ENCODE measurements at places on chromosomes 13 and 19. TPM values are rescaled to one million over a fixed set of nuclear protein-coding genes. Genes with fewer than 3 reads are reported as not detected.

GRCh38 chr19:23665651-23666410, 21.2 kb downstream of the ZNF675 start:
- DNase-seq = no peak

- DNase-seq = no peak
Observed at GRCh38 chr13:50370303-50370950, 355.2 kb downstream of the KCNRG start.

DNA sequence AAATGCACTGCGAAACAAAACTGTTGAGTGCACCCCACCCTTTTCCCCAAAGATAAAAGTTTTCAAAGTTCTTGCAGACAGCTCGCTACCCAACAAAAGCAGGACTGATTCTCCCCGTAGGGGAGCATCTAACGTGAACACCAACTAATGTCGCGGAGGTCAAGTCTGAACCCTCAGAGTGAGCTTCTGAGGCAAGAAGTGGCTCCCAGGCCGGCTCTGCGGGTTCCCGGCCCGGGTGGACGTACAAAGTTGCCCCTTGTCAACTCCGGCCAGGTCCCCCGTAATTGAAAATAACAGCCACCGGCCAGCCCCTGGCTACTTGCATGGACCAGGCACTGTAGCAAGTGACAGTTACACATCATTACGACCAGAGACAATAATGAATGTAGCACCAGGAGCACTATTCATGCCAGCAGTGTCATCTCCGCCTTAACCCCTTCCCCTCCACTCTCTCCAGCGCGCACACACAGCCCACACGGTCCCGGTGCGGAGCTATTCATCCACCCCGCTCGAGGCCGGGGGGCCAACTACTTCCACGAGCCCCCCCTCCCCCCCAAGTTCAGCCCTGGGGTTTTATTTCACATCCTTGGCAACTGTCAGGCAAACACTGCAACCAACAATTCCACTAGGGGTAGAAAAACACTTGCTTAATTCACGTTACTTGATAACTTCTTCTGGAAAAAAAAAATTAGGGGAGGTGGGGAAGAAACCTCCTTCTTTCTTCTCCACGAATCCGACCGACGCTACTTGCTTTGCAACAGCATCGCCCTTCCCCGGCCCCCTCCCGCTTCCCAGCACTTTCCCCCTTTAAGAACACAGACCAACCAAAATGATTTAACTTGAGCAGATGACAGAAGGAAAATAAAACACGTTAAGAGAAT, 1.2 kb downstream of the KLF12 start:
- peak; percentile 47 for DNase-seq

GRCh38 chr13:105144020-105144419, 1391.4 kb downstream of the EFNB2 start:
- no peak for DNase-seq

Gene CHST8
- 0.82 TPM for total RNA-seq

DNA sequence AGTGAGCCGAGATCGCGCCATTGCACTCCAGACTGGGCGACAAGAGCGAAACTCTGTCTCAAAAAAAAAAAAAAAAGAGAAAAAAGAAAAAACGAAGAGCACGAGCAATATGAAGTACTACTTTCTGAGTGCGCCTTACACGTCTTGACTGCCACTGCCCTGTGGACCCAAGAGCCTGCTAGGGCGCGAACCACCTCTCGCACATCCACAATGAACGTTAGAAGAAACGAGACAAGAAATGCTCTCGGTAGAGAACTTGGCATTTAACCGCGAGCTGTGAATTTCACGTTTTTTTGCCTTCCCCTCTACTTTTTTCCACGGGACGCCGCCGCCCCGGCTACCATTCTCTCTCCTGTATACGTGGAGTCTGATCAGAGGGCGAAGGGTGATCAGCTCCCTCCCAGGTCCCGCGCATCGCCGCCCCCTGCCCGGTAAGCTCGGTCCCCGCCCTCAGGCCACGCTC, 454 bp downstream of the TIMM44 start:
- DNase-seq = no peak

Gene JAK3
- total RNA-seq = 35.5 TPM

DNA sequence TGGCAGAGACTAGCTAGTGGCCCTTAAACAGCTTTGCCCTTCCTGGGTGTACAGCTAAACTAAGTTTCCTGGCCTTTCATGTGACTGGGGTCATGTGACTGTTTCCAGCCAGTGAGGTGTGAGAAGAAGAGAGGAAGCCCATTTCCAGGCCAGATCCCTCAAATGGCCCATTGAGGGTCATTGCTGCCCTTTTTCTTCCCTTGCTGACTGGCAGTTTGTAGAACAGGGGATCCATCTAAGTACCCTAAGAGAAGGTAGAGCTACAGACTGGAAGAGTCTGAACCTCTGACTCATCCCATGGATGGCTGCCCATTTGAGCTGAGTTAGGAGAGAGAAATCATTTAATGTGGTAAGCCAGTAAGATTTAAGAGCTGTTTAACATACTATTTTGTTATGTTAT, 2.8 kb downstream of the SWSAP1 start:
- DNase-seq = no peak

Gene PDE4A
- total RNA-seq = 3.1 TPM

DNA sequence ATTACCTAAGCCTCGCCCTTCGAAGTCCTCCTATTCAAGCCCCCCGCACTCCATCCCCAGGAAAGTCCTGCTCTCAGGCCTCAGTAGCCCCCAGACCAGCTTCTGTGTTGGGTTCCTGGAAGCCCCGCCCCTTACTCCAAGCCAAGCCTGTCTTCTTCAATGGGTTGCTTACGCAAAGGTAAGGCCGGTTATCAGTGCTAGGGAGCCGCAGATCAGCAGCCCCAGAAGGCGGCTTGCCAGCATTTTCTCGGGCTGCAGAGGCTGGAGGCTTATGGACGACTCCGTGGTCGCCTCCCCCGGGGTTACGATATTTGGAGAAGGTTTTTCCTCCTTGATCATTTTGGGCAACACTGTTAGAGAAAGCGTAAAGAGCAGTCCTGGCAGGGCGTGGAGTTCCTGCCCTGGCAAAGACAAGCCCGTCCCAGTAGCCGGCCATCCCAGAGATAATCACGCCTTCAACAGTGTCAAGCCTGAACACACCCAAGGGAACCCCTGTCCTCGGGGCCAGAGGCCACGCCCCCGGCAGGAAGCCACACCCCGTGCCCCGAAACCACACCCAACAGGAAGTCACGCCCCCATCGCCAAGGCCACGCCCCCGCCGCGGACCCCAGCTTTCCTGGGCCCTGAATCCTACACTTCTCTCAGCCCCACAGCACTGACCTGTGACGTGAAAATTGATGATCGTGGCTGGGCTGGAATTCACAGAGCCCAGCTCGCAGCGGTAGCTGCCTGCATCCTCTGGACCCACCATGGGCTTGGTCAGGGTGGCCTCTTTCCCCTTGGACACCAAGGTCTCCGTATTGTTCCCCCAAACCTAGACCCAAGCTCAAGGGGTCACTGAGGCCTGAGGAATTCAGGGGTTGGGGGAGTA, 954 bp upstream of the RASIP1 start:
- peak; percentile 61 for DNase-seq

Gene AP1M2
- 4.2 TPM for total RNA-seq

DNA sequence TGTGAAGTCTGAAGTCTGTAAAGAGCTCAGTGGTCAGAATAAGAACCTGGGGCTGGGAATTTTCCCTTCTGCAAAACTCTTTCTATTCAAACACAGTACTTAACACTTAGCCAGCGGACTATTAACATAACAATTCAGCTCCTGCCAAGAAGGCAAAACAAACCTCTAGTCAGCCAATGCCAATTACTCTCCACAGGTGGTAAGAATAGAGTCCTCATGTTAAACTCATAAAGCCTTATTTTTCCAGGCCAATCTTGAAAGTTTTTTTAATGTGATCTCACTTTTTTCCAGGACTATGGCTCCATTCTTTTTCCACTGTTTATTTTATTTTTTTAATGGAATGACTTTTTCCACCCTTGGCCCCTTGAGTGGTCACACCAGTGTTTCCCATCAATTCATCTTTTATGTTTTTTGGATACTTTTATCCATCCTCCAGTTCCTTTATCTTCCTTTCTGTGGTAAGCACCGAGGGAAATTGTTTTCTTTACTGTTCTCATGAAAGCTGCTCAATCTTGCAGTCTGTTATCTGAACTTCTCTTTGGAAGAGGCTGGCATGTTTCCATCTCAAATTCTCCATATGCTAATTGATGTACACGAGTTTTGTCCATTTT, 217.3 kb downstream of the LHFPL6 start:
- DNase-seq = no peak

DNA sequence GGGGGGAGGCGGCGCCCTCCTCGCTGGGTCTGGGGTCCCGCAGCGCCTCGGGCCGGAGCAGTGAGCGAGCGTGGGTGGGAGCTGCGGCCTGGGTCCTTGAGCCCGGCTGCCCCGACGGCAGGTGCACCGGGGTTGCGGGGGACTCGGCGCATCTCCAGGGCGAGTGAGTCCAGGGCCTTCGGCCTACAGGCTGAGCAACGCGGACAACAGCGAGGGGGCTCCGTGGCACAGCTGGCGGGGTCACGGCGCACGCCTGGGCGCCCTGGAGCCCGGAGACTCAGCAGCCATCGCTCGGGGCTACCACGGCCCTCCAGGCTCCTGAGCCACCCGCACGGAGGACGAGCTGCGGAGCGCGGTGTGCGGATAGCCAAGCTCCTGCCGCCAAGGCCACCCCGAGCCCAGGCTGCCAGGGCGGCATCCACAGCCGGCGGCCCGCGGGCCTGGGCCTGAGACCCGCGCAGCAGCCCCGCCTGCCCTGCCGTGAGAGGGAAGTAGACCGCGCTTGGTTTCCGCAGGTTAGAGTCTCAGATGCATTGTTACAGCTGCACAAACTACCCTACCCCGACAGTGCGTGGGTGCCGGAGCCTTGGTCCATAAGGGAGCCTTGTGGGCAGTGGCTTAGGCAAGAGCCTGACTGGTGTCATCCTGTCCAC, 253.9 kb upstream of the SGCG start:
- DNase-seq = peak; percentile 24

GRCh38 chr19:58558623-58559274, 338 bp upstream of the UBE2M start:
- peak; percentile 100 for DNase-seq

DNA sequence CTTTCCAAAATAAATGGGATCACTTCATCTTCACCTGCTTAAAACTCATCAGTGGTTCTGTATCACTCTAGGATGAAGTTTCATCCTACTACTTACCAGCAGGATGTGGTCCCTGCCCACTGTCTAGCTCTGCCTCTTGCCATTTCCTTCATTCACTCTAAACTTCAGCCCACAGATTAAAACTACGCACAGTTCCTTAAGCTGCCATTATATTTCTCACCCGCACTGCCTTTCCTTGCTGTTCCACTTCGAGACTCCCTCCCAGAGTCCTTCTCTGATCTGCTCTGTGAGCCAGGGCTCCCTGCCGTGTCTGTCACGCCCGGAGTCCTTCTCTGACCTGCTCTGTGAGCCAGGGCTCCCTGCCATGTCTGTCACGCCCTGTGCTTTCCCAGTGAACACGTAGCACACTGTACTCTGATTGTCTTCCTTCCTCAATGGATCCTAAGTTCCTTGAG, 52.0 kb upstream of the NPAS1 start:
- DNase-seq = no peak

DNA sequence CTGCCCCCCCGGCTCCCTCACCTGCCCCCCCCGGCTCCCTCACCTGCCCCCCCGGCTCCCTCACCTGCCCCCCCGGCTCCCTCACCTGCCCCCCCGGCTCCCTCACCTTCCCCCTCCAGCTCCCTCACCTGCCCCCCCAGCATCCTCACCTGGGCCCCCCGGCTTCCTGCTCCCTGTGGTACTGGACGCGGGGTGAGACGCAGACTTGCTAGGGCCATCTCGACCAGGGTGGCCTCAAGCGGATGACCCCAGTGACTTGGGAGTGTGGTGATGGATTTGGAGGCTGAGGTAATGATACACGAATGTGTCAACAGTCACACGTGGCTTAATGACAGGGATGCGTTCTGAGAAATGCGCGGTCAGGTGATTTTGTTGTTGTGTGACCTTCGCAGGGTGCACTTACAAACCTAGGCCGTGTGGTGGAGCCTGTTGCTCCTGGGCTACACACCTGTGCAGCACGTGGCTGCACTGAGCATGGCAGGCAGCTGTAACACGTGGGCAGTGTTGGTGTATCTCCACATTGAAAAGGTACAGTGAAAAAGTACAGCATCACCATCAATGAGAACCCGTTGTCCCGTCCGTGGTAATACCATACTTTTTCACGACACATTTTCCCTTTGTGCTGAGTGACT, 197.8 kb downstream of the TEX29 start:
- DNase-seq = no peak

Gene NXNL1
- not detected for total RNA-seq

- no peak for DNase-seq
Observed at GRCh38 chr13:95749545-95749944, 72.6 kb downstream of the DNAJC3 start.

Gene LRRC4B
- total RNA-seq = 7.9 TPM

GRCh38 chr13:111559612-111560403, 239.4 kb downstream of the TEX29 start:
- no peak for DNase-seq

Gene NHLRC3
- total RNA-seq = 22.2 TPM

Gene UBE2M
- total RNA-seq = 62.6 TPM

- no peak for DNase-seq
Observed at GRCh38 chr13:51663973-51664957, 80.0 kb downstream of the WDFY2 start.

GRCh38 chr13:35485424-35485823, 8.9 kb upstream of the MAB21L1 start:
- DNase-seq = no peak

Gene PLPPR3
- 0.36 TPM for total RNA-seq

GRCh38 chr13:25319771-25320170, 18.3 kb downstream of the NUP58 start:
- DNase-seq = no peak

GRCh38 chr13:39417643-39418042, 185.3 kb downstream of the LHFPL6 start:
- no peak for DNase-seq

- DNase-seq = no peak
Observed at GRCh38 chr13:73325723-73326558, 267.1 kb downstream of the KLF5 start.

DNA sequence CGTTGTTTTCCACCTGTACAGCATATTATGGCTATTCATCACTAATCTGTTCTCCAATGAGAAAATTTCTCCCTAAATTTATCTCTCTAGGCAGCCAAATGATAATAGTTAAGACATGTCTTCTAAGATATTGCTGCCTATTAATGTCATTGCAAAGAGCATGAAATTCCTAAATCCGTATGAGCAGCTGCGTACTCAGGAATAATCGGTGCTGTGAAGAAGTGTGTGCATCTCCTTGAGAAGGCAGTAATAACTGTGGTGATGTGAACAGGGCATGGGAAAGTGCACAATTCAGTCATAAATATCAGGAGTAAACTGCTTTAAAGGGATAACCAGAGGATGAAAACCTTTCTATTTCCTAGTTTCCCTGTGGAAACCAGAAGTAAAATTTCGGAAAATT, 112.2 kb downstream of the SLITRK5 start:
- DNase-seq = no peak

Gene KLHL1
- not detected for total RNA-seq

Gene ZNF763
- 9.6 TPM for total RNA-seq

Gene HAUS5
- total RNA-seq = 12.8 TPM
